Suppressor macrophage treated with lipopolysaccharide for 1 hour (primary cell): ENCODE measurements at places on chromosomes 6 and 20.

DNA sequence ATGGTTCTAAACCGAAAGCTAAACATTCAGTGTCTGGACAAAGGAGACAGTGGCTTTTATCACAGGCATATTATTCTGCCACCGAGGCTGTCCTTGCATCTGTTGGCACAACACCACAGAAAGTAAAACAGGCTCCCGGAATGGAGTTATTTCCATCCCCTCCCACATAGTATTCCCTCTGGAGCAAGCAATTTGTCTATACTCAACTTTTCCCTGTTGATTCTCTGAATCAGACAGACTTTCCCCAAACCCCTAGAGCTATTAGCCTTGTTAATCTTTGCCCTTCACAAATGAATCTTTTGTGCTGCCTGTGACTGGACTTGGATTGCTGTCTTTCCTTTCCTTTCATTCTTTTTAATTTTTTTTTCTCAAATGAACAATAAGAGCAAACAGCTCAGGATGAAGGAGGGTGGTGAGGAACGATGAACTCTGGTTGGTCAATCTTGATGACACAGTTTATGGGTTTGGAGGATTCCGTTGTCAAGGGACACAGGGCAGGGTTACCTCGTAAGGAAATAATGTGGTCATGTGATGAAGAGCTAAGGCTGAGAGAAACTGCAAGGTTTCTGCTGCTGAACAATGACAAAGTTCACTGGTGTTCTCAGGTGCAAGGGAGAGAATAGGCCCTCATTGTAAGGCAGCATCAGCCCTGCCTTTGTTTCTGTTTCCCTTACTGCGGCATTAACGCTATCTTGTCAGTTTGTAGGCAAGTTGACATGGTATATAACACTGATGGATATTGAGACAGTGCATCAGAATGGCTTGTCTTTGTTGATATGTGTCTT lies 275.0 kb upstream of the BMP2 start:
- DNase-seq = no peak

GRCh38 chr6:158991017-158991723 lies 8.8 kb downstream of the RSPH3 start:
- DNase-seq = peak; percentile 62

GRCh38 chr6:43897571-43898302 lies 127.7 kb downstream of the VEGFA start:
- DNase-seq = no peak

- no peak for DNase-seq
Observed at GRCh38 chr6:53906842-53907241, 112.0 kb downstream of the LRRC1 start.

- DNase-seq = no peak
Observed at GRCh38 chr6:150615967-150616366, 16.3 kb downstream of the PLEKHG1 start.

DNA sequence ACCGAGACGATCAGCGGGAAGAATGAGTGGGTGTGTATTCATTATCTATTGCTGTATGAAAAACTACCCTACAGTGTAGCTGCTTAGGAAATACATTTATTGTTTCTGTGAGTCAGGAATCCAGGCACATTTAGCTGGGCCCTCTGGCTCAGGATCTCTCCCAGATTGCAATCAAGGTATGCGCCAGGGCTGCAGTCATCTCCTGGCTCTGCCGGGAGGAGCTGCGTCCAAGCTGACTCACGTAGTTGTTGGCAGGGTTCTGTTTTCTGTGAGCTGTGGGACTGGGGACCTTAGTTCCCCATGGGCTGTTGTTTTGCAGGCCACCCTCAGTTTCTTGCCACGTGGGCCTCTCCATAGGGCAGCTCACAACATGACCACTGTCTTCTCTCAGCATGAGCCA lies 68.2 kb upstream of the FUCA2 start:
- no peak for DNase-seq

- no peak for DNase-seq
Observed at GRCh38 chr20:56933331-56933698, 304.2 kb downstream of the TFAP2C start.

DNA sequence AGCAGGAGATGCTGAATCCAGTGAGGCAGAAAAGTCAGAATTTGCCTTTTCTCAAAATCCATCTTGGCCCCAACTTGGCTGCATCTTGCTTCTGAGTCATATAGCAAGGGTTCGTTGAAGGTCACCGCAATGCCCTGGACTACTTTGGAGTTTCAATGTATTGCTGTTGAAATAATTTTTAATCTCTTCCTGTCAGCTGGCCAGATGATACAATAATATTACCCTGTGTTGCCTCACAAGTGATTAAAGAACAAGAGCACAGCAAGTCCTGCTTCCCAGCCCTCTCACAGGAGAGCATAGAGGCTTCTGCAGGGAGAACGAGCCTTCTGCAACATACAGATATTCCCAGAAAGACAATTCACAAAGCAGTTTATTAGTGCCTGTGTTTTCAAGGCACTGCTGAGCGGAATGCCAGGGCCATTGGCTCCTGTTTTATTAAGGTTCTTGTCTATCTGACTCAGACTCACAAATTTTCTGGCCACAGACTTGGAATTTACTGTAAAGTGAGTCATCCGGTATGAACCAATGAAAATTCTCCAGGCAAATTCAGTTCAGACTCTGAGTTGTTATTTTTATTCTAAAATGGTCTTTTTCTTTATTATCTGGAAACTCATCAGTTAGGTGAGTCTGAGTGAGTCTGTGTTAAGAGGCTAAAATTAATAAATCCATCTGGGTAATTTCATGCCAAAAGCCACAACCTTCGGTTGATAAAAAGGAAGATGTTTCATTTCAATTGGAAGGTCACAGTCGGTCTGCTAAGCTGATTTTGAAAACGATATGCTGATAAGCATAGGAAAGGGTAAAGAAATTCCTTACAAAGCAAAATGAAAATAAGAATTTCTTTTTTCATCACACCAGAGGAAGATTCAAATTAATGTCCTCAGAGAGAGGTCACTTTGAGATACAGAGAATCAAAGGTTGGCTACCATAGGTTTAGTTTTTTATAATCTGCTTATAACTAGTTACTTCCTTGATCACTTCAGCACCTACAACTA lies 289.4 kb upstream of the STXBP5 start:
- DNase-seq = peak; percentile 90

GRCh38 chr20:38386004-38386403 lies 39.7 kb downstream of the LBP start:
- DNase-seq = peak; percentile 58

DNA sequence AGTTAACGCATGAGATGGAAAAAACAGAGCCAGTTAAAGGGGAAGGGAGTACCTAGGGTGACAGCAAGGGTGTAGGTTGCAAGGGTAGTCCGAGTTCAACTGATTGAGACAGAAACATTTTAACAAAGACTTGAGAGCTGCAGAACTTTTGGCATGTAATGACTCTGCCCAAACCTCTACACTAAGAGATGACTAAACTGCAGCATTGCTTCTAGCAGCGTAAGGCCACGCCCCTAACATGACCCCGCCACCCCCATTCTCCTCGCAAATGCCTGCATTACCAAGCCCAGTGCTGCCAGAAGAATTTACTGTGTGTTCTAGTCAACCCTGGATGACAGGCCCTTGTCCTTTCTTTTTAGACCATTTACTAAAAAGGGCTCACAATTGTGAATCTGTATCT lies 6.3 kb upstream of the HINT3 start:
- no peak for DNase-seq

DNA sequence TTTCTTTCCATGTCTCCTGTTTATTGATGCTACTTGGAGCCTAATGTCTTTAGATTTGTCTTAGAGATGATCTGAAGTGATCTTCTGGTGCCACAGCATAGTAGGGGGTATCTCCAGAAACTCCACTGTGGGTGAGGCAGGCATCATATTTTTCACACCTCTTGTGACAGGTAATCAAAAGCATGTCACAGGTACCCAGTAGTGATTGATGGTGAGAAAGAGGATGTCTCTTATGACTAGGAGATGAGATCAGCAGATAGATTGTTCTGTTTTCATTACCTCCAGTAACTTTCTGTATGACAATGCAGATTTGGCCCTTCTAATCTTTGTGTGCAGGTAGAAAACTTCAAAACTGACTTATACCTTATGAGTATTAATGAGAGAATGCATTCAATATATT lies 13.5 kb downstream of the NCOA7 start:
- DNase-seq = no peak

DNA sequence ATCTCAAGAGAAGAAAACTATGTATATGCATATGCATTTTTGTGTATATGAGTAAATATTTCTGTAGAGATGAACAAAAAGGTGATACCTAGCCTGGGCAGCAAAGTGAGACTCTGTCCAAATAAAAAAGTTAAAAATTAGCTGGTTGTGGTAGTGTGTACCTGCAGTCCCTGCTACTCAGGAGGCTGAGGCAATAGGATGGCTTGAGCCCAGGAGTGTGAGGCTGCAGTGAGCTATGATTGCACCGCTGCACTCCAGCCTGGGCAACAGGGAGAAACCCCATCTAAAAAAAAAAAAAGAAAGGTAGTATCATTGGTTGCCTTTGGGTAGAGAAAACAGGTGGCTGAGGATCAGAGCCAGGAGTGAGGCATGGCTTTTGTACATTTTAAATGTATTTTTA lies 50.9 kb downstream of the KLHL31 start:
- no peak for DNase-seq

- DNase-seq = peak; percentile 23
Observed at GRCh38 chr6:108687921-108688320, 127.2 kb downstream of the FOXO3 start.

DNA sequence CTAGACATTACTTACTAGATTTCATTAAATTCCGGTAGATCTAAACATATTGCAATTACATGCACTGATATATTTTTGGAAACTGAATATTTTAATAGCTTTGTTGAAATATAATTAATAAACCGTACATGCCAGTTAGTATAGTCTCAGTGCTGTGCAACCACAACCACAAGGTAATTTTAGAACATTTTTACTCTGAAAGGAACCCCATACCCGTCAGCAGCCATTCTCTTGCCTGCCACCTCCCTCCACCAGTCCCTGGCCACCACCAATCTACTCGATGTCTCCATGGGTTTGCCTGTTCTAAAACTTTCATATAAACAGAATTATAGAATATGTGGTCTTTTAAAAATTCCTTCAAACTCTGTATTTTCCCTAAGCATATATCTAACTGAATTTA lies 293.9 kb downstream of the THBS2 start:
- no peak for DNase-seq

DNA sequence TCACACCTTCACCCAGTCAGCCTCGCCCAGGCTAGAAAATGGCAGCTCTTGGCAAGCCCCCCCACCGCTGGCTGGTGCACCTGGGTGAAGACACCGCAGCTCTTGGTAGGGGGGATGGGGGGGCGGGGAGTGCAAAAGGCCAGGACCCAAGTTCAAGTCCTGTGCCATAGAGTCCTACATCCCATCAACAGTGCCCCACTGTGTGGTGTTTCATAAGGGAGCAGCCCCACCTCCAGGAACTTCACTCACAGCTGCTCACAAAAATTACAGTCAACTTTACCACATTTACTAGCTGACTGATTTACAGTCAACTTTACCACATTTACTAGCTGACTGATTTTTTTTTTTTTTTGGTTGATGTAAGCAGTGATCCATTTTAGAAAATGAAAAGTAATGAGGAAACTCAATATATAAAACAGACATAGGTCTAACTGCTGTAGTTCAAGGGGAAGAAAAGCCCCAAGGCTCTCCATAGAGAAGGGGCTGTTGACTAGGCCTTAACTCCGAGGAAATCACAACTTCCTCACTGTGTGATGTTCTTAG lies 208.9 kb upstream of the SNX9 start:
- DNase-seq = no peak

DNA sequence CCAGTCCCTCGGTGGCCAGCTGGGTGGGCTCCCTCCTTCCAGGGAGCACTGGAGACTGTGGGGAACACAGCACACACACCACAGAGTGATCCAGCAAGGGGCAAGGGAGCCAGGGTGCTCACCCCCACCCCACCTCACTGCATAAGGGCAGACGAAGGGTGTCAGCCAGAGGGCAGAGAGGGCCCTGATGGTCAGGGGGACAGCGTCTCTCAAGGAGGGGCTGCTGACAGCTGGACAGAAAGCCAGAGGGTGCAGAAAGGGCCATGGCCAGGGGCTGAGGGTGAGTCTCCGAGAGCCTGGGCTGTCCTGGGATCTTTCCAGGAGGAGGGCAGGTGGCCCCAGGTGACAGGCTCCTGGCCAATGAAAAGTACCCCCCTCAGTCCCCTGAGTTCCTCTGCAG lies 73.4 kb upstream of the PMEPA1 start:
- no peak for DNase-seq

- peak; percentile 50 for DNase-seq
Observed at GRCh38 chr6:159766906-159767305, 5.1 kb downstream of the ACAT2 start.

DNA sequence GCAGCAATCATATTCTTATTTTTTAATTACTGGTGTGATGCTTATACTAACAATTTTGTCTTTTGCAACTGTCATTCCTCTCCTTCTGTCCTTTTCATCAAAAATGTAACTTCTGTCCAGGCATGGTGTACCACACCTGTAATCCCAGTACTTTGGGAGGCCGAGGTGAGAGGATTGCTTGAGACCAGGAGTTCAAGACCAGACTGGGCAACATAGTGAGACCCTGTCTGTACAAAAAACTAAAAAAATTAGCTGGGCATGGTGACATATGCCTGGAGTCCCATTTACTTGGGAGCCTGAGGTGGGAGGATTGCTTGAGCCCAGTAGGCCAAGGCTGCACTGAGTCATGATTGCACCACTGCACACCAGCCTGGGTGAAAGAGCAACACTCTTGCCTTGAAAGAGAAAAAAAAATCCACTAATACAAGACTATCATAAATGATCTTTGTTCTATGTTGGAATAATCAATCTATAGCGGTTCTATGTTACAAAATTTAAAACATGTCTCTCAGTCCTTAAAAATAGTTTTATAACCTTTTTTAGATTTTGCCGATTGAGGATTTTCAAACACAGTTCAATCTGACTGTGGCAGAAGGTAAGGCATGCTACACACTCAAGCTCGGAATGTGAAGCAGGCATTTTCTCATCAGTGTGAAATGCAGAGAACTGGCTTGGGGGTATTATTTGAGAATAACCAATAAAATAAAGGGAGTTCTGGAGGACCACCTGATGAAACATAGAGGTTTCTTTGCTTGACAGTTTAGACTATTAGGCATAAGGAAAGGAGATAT lies 70.4 kb downstream of the ENPP1 start:
- no peak for DNase-seq

DNA sequence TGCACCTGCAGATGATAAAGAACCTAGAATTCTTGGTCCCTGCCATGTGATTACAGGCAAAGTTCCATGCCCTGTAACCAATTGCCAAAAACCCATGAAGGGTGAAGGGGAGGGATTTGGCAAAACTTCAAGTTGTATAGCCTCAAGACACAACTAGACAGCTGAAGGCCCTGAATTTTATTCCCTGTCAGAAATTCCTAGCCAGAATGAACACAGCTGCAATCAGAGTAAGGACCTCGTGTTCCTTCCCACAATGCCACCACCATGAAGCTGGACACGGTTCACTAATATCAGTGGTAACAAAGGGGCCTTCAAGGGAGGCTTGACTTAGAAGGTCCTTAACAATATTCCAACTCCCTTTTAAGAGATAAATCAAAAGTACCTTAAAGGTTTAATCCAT lies 22.5 kb upstream of the IRAK1BP1 start:
- DNase-seq = no peak

- peak; percentile 54 for DNase-seq
Observed at GRCh38 chr6:157036245-157036711, 259.1 kb downstream of the ARID1B start.
